HFFc6 (cell line): ENCODE measurements at places on chromosomes 2 and 18. TPM values are rescaled to one million over a fixed set of nuclear protein-coding genes. Genes with fewer than 3 reads are reported as not detected.
A peak's percentile ranks its signal among the peaks of the same experiment; 100 is the strongest.

Gene COL4A4
- total RNA-seq: 0.02 to 0.03 TPM in 2 of 3 replicates, not detected in the other

Gene QPCT
- total RNA-seq: 3.2 to 6.9 TPM (median 5.0 TPM) in 3 replicates

Gene TNFRSF11A
- not detected in 3 replicates for total RNA-seq

Gene REEP1
- 0.07 TPM in 1 of 3 replicates, not detected in the others for total RNA-seq

Gene GPAT2
- 3.1 to 37.8 TPM (median 8.3 TPM) in 3 replicates for total RNA-seq

Gene TMEM247
- total RNA-seq: not detected in 3 replicates

Gene LBX2
- total RNA-seq: 0.21 to 1.9 TPM (median 0.97 TPM) in 3 replicates

Gene NCKAP5
- 0.12 to 4.0 TPM (median 0.29 TPM) in 3 replicates for total RNA-seq

DNA sequence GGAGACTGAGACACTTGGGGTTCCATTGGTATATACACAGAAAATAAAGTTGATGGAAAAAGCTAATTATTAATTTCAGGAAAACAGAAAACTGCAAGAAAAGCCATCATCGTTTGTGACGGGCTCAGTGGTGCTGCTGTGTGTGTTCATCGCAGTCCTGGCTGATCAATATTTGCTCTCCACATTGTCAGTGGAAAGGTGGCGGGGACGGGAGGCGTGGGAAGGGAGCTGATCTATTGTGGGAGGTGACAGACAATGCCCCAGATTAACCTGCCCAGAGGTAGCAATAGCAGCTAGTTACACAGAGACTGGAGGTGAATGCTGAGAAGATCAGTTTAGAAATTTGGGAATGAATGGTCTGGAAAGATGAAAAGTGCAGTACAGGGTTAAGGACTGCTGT lies 50.0 kb upstream of the CTDP1 start:
- DNase-seq: no peak

- no peak for DNase-seq
Measured at GRCh38 chr18:2148823-2149222, 422.5 kb downstream of the METTL4 start.

DNA sequence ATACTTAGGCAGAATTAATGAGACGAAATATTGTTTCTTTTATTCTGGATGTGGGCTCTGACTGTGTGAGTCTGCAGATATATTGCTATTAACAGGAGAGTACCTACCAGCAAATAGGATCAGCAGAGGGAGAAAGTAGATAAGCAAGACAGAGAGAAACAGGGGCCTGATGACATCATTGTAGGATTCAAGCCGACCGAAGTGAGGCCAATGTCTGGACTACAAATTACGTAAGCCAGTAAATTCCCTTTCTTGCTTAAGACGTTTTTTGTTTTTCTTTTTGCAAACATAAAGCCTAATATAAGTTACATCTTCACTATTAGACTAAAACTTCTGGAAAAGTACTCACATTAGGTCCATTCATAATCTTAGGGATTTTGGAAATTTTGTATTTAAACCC lies 21.4 kb upstream of the PTPRM start:
- DNase-seq: no peak

DNA sequence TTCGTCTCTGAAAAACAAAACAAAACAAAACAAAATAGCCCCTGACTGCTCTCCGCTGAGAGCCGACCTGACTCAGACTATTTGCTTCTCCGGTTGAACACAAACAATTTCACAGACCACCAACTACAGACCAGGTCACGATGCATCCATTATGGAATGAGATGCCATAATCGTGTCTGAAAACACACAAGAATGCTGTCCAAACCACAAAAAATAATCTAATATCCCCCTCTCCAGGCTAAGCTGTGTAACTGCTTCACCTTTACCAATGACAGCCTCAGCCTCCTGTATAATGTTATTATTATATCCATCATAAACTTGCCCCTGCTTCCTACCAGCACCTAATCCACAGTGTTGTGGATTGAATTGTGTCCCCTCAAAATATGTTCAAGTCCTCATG lies 114.7 kb downstream of the DNAH6 start:
- peak; percentile 54 for DNase-seq

- DNase-seq: peak; percentile 60
Measured at GRCh38 chr2:174344716-174345461, 10.1 kb downstream of the SP9 start.

DNA sequence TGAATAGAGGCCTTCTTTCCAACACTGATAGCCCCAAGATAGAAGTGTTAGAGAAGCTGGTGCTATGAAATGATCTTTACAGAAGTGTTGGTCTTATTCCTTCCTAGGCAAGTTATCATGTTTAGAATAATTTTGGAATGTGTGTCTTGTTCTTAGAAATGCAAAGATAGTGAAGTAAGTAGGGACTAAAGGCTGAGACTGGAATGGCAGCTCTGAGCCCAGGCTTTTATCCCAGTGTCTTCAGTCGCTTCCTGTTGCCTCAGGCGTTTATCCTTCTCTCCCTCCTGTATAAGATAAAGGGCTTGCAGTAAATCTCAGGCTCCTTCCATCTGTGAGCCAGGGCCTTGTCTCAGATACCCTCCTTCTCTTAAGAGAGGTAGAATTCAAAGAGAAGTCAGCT lies 218.1 kb downstream of the TPGS2 start:
- no peak for DNase-seq

- no peak for DNase-seq
Measured at GRCh38 chr2:84029903-84030575, 429.0 kb downstream of the SUCLG1 start.

DNA sequence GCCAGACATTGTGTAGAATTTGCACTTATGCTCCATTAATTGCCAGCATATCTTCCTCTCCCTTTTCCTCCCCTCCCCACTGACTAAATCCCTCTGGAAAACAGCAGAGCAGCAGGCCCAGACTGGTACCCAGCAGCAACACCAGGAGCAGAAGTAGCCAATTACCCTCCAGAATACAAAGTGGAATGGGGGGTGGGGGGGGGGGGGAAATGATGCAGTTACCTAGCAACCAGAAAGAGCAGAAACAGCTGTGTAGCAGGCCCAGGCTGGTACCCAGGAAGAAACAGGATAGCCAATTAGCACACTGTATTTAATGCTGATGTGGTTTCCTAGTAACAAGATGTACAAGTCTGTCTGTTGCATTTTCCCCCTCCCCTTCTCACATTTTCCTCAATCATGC lies 52.3 kb downstream of the KLF7 start:
- no peak for DNase-seq

DNA sequence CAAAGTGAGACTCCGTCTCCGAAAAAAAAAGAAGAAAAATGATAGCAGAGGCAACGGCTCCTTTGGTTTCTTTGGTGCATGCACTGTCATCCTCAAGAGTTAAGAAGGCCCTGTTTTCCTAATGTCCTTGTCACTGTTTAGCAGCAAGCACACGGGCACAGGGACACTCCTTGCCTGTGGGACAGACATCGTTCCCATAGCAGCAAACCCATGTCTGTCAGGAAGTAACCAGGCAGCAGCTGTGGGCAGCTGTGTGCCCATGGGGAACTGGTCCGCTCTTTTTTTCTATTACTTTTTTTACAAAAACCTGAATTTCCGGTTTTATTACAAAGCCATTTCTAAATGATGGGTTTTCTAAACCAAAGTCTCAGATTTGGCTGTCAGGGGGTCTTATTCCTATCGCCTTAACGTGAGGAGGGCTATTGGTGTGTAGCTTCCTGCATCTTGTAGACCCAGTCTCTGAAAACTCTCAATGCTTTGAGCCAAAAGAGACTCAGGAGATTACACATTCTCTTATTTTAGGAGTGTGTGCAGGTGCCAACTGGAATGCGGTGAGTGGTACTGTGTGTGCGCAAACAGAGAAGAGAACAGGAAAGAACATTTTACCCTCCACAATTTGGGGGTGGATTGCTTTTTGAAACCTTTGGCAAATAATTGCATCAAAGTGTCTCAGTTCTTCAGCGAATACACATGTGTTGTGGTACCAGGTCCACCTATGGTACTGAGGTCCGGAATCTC lies 109.6 kb downstream of the COLEC12 start:
- no peak for DNase-seq

DNA sequence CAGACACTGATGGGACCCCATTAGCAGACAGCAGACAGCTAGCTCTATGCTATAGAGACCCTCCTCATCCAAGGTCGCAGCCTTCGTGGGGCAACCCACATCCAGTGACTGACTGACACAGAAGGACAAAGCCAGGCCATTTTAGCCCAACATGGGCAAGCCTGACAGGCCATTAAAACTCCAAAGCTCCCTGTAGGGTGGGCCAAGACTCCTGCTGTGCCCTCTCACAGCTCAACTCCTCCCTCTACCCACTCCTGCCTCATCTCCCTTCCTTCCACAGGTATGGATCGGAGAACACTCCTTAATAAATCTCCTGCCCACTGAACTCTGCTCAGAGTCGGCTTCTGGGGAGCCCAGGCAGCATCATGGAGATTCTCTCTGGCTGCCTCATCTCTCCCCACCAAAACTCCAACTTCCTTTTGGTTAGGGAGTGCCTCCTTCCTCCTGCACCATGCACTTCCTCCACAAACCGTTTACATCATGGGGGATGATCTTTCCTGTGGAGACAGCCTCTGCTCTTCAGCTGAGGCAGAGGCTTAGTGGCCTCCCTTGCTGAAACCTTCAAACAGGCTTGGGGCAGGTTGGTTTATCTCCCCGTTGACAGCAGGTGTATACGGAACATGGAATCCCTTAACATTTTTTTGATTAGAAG lies 86.5 kb downstream of the ACTR3 start:
- no peak for DNase-seq

DNA sequence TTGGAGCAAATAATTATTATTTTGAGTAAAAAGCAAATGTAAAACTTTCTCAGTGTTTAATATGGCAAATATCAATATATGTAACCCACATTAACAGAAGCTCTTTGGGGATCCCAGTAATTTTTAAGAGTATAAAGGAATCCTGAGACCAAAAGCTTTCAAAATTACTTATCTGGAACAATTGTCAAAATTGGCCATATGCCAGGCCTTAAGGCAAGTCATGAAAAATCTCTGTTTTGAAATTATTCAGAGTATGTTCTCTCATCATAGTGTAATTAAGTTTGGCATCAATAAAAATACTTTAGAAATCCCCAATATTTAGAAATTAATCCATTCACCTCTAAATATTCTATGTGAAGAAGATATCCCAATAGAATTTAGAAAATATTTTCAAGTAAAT lies 225.3 kb upstream of the ARL4C start:
- DNase-seq: no peak

DNA sequence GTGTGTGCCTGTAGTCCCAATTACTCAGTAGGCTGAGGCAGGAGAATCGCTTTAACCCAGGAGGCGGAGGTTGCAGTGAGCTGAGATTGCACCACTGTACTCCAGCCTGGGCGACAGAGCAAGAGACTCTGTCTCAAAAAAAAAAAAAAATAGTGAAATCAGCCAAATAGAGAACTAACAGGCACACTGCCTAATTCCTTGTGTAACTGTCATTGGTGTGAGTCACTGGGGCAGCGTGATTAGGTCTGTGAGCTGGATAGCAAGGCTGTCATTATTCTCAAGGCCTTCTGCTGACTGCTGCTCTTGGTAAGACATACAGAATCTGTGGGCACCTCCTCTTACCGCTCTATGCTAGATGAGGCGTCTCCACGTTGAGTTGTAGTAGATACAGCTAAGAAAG lies 270.3 kb downstream of the NEDD4L start:
- DNase-seq: peak; percentile 94

DNA sequence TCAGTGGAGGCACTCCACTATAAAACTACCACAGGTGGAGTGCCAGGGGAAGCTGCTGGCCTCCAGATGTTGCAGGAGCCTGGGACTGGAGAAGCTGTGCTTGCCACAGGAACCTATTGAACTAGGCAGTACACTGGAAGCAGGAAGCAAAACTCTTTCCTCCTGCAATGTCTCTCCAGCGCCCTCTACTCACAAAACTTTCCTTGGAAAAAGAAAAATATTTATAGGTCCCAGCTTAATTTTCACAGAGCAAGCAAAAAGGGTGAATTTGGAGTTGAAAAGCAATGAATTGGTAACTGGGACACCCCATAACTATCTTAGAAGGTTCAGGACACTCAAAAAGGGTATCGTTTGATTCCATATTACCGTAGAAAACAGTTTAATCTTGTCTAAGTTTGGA lies 33.2 kb upstream of the REEP1 start:
- DNase-seq: no peak

DNA sequence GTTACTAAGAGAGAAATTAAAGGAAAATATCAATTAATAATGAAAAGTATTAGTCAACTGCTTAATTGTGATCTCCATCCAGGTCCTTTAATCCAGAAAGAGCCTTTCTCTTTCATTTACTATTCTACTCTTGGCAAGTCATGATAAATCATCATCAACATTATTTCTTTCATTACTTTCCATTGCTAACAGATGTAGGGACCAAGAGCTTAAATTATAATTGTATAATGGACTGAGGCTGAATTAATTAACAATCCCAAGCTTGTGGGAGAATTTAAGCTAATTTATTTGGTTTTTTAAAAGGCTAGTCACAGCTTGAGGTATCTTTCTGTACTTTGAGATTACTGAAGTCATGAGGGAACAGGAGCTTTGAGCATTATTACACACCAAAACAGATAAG lies 223.9 kb downstream of the ERBB4 start:
- DNase-seq: no peak

DNA sequence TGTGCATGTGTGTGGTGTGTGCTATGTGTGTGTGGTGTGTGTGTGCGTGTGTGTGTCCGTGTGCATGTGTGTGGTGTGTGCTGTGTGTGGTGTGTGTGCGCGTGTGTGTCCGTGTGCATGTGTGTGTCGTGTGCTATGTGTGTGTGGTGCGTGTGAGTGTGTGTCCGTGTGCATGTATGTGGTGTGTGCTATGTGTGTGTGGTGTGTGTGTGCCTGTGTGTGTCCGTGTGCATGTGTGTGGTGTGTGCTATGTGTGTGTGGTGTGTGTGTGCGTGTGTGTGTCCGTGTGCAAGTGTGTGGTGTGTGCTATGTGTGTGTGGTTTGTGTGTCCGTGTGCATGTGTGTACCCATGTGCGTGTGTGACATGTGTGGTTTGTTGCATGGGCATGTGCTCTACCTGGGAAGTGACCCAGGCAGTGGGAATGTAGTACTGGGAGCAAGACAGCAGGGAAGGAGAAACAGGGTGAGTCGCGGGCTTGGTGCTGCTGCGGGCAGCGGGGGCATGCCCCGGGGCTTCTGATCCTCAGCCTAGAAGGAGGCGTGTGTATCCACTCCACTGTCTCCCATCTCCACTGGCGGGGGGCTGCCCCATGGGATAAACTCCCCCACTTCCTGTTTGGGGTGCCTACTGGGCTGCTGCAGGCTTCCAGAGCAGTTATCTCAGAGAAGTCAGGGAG lies 7.6 kb upstream of the OTOS start:
- DNase-seq: no peak

GRCh38 chr2:225276207-225276606 lies 123.3 kb upstream of the NYAP2 start:
- DNase-seq: no peak

GRCh38 chr2:44807201-44808025 lies 134.1 kb upstream of the SIX3 start:
- no peak for DNase-seq

- no peak for DNase-seq
Measured at GRCh38 chr18:80244956-80245730, 2.2 kb downstream of the PARD6G start.

DNA sequence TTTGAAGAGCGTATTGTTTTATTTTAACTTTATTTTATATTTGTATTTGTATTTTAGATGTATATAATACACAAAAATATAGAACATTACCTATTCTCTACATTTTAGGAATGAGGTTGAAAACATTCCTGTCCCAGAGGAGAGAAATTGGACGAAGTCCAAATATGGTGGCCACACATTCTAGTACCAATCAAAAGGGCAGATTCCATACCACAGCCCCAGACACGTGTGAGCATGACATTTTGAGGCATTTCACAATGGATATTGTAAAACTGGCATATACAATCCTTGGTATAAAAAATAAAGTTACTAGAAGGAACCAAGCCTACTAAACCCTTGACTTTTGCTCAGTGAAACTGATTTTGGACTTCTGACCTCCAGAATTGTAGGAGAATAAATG lies 50.6 kb downstream of the C2orf76 start:
- no peak for DNase-seq
